ENCODE measurements at places on chromosomes 7 and 10.

- DNase-seq: no peak
Observed at GRCh38 chr10:43753397-43754061, 104.8 kb upstream of the ZNF32 start.

DNA sequence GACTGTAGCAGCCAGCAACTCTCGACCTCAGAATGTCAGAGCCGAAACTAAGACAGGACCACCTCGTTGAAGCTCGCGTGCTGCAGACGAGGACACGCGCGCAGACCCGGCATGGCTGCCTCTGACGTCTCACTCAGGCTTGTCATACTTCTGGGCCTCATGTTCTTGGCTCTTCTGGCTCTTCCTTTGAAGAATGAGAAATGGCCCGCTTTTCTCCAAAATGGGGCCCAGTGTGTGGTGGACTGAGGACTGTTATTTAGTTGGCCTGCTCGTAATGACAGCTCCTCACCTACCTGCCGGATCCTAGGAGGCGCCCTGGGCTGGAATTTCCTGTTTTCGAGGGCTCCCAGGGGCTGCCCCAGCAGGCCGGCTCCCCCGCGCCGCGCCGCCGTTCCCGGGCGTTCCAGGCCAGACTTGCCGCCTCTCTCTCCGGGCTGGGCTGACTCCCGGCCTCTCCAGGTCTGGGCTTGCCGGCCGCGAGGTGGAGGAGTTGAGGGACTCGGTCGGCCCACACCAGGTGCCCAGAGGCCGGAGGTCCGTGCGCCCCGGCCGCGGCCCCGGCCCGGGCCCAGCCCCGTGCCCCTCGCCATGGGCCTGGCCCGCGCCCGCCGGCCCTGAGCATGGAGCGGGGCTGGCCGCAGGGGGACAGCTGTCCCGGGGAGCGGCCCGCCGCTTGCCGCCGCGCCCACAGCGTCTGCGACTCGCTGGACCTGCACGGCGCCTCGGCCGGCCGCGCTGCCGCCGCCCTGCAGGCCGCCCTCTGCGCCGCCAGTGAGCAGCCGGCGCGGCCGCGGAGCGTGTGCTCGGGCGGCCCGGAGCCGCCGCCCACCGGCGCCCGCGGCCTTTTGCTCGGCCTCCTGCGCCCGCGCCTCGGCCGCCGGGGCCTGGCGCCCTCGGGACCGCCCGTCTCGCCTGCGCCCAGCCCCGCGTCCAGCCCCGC, 28.1 kb downstream of the AGAP3 start:
- DNase-seq: no peak

- no peak for DNase-seq
Observed at GRCh38 chr7:47327698-47328391, 254.1 kb downstream of the TNS3 start.

GRCh38 chr7:51249991-51250390, 66.6 kb downstream of the COBL start:
- DNase-seq: no peak

DNA sequence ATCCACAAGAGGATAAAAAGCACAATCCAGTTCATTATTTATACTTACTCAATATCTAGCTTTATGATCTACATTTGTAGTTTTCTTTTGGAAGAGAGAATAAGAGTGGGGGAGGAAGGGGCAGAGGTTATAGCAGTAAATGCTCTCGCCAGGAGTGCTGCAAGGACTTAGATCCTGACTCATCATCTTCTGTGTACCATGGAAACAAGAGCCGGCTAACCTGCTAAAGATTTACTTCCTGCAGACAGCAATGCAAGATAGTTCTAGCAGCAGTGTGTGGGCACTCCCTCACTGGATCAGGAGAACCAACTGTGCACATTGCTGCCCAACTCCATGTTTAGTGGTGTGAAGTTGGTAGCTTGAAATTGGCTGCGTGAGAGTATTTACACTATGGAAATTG, 47.7 kb upstream of the TRIL start:
- no peak for DNase-seq

- DNase-seq: peak; percentile 30
Observed at GRCh38 chr7:139830782-139831501, 1.9 kb downstream of the TBXAS1 start.
